ENCODE measurements at places on chromosomes 12 and 14.
A peak's percentile ranks its signal among the peaks of the same experiment; 100 is the strongest.

DNA sequence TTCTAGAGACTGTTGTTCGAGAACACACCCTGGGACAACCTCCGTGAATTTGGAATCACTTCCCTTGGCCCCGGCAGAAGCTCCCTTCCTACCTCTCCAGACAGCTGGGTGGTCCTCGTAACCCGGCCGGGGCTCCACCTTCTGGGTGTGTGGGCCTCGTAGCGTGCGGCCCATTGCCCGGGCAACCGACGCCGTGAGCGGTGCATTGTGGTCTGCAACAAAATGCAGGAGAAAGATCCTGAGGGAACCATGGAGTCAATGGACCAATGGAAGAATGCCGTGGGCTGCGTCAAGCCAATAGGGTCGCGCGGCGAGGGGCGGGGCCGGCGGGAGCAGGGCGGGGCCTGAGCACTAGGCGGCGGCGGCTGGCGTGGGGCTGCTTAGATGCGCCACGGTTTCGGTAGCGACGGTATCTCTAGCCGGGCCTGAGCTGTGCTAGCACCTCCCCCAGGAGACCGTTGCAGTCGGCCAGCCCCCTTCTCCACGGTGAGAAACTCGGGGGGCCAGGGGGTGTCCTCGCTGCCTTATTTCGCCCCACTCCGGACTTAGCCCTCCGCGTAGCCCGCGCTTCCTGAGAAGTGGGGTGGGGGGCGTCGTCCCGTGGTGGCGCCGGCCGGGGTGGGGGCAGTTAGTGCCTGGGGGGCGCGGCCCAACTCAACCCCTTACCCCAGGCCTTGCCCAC lies at the start of gene DYNLL1:
TSS of gene DYNLL1 (plus strand) at position 383 of the 682 bp plus-strand sequence. CDS start 309 bp downstream, outside the sequence.
- H3K4me3 ChIP-seq: peak within 1 kb of the TSS; percentile 88
- H3K36me3 ChIP-seq: peaks cover 36% of the 10 kb centered on the region
- peaks cover 38% of the 10 kb centered on the region for H3K4me1 ChIP-seq
- peak within 1 kb of the TSS; percentile 69 for H3K27ac ChIP-seq
- no peaks in the 10 kb centered on the region for H3K27me3 ChIP-seq

GRCh38 chr12:53180931-53181645 lies 363 bp upstream of the CSAD start:
- peak overlapping the region; percentile 84 for H3K4me3 ChIP-seq
- H3K27me3 ChIP-seq: no peaks in the 10 kb centered on the region
- peaks cover 40% of the 10 kb centered on the region for H3K36me3 ChIP-seq

DNA sequence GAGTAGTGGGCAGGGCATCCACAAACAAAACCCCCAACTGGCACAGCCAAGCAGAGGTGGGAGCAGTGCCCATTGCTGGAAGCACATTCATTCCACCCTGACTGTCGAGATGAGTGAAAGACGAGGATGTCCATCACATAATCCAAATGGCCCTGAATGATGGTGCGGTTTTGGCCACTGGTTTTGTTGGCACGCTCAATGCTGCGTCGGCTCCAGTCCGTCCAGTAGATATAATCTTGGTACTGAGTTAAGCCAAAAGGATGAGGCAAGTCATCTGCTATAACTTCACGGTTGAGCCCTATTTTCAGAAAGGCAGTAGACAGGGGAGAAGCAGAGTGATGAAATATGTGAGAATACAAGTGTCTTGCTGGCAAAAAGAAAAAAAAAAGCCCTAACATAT lies 88.1 kb downstream of the BCL2L14 start:
- no peak overlapping the region for H3K4me3 ChIP-seq
- DNase-seq: no peak
- H3K4me1 ChIP-seq: no peaks in the 10 kb centered on the region
- H3K36me3 ChIP-seq: no peaks in the 10 kb centered on the region
- H3K27ac ChIP-seq: no peak overlapping the region

- no peaks in the 10 kb centered on the region for H3K36me3 ChIP-seq
- no peak overlapping the region for H3K27ac ChIP-seq
- H3K4me3 ChIP-seq: no peak overlapping the region
These were observed 12.1 kb upstream of the BCDIN3D start for GRCh38 chr12:49854976-49855375.

All from activated CD4-positive, alpha-beta memory T cell treated with anti-CD3 and anti-CD28 coated beads, Interleukin-2, amount 10 ng/mL, durations not matched to agents 7 days and 5 days (primary cell).